ENCODE measurements at places on chromosomes 1 and 21.

DNA sequence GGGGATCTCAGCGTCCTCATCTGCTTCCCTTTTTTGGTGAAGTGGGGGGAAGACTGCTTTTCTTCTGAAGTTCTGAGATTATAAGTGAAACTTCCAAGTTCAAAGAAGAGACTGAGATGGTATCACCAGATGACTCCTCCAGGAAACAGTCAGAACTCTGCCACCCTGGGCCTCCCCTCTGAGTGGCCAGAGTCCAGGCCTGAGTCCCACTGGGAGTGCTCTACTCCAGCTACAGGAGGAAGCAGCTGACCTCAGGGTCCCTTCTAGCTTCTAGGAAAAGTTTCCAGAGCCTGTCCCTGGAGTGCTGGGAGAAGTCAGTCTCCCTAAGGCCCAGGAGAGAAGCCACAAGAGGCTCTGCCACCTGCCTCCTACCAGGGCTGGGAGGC lies 104.7 kb downstream of the CASZ1 start:
- DNase-seq: no peak

DNA sequence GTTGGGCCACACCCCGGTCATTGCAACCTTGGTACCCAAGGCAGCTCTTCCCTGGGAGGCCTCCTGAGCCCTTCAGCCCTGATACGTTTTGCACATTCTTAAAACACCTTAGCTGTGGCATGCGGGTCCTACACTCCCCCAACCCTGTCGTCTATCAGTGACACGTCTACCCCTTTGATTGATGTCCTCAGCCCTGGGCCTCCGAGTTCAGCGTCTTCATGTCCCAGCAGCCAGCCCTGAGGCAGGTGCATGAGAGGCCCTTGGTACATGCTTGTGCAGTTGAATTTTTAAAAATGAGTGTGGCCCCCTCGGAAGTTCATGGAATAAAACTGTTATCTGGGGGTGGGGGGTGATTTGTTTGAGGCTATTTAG lies 38.9 kb upstream of the ADARB1 start:
- DNase-seq: no peak

GRCh38 chr1:199742547-199742946 lies 285.0 kb upstream of the NR5A2 start:
- DNase-seq: no peak

DNA sequence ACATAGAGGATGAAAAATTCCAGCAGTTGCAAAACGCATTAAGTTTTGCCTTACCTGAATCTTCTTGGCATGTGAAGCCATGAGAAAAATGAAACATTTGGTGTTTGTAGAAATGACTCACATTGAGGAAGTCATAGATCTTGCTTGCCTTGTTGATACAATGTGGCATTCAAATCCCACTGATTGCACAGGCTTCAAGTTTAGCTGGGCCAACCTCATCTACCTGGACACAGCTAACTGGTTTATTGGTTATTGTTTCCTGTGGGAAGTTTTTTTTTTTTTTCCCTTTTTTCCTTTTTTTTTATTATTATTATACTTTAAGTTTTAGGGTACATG lies 168.9 kb upstream of the C21orf91 start:
- no peak for DNase-seq

Data from iPS DF 19.7 (cell line).